ENCODE measurements at places on chromosomes 7 and 10.
A peak's percentile ranks its signal among the peaks of the same experiment; 100 is the strongest.

- no peak for DNase-seq
Observed at GRCh38 chr7:70838292-70838907, 293.5 kb upstream of the GALNT17 start.

- no peak for DNase-seq
Observed at GRCh38 chr10:65620404-65621048, 1305.3 kb upstream of the LRRTM3 start.

GRCh38 chr7:99440195-99440594 lies 1.5 kb downstream of the CPSF4 start:
- no peak for DNase-seq

- no peak for DNase-seq
Observed at GRCh38 chr7:18505870-18506460, 10.4 kb downstream of the HDAC9 start.

GRCh38 chr7:131556909-131557651 lies 652 bp upstream of the PODXL start:
- no peak for DNase-seq

- no peak for DNase-seq
Observed at GRCh38 chr10:6543431-6544005, 36.6 kb downstream of the PRKCQ start.

DNA sequence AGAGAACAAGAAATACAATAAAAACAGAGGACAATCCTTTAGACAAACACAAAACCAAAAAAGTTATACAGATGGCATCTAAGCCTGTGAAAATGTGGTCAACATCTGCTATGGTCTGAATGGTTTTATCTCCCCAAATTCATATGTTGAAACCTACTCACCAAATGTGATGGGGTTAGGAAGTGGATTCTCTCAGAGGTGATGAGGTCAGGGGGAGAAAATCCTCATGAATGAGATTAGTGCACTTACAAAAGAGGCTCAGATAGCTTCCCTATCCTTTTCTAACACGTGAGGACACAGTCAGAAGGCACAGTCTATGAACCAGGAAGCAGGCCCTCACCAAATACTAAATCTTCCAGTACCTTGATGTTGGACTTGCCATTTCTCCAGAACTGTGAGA lies 147.8 kb upstream of the GPR22 start:
- DNase-seq, result no peak

DNA sequence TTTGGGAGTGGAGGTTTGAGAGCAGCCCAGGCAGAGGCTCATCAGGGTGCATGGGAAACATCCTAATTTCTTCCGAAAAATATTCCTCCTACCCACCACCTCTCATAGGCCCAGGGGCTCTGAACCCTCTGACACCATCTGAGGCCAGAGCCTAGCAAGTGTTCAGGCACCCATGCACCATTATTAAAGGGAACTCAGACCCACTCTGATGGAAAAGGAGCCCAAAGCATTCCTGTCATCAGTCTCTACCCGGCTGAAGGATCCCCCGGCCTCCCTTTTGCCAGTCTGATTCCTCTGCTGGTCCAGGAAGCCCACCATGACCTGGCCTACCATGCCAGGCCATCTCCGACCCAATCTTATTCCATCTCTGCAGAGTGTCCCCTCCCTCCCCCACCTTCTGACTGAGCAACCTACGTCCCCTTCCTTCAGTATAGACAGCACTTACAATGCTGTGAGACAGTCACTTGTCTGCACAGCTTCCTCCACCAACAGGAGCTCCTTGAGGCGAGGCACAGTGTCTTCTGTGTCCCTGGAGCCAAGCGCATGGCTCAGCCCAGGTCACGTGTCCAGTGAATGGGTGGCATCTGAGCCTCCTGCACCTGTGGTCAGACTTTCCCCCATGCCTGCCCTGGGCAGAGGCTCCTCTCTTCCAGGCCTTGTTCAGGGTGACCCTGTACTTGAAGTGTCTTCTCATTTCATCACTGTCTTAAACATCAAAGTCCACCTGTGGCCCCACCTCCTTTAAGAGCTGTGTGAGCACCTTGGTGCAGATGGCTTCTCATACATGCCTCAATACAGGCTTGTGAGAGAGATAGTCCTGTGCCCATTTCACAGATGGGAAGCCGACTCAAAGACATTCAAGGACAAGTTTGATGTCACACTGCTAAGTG lies 889 bp upstream of the GPR15LG start:
- DNase-seq, result no peak

- no peak for DNase-seq
Observed at GRCh38 chr7:13179011-13179582, 491.7 kb downstream of the ARL4A start.

DNA sequence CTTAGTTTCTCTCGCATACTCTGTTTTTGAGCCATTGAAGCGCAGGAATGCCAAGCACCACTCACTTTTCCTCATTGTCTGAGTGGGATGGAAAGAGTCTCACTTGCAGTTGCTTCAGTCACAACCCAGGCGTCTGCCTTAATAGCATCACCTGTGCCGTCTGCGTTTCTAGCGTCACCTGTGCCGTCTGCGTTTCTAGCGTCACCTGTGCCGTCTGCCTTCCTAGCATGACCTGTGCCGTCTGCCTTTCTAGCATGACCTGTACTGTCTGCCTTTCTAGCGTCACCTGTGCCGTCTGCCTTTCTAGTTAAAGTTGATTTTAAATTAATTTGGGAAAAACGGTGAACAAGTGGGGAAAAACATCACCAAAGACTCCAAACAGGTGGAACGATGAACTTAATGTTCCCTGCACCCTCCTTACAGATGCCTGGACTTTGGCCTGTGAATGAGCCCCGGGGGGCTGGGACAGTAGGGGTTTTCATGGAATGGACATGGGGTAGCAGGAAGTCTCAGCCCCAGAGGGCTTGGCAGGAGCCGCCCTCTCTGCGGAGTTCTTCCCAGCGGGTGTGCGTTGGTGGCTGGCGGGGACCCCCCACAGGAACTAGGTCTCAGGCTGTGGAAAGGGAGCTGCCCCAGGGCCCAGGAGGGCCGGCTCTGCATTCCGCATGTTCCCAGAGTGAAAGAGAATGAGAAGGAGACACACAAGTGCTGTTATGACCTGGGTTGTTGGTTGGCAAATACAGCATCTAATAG lies 3.5 kb downstream of the ZNF511 start:
- no peak for DNase-seq

GRCh38 chr7:3683546-3684539 lies 382.8 kb downstream of the SDK1 start:
- DNase-seq, result no peak

- no peak for DNase-seq
Observed at GRCh38 chr7:15239801-15240200, 322.0 kb downstream of the AGMO start.

DNA sequence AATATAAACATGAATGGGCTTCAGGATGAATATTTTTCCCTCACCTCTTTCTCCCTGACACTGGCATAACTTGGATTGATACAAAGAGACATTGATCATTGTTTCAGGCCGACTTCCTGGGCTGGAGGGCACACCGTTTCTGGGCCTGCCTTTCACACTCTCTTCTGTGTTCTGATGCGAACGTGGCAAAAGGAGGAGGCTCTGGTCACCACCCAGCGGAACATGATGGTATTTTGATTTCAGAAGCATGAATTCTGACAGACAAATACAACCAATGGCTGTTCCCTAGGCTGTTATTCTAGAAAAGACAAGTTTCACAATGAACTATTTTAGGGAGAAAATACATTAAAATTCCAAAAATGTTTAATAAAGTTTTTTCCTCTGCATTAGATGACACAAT lies 534.5 kb upstream of the MKI67 start:
- DNase-seq, result no peak

GRCh38 chr7:125147047-125147446 lies 217.4 kb upstream of the POT1 start:
- no peak for DNase-seq

- DNase-seq, result no peak
Observed at GRCh38 chr10:42149027-42149700, 489.2 kb downstream of the ZNF33B start.

- DNase-seq, result no peak
Observed at GRCh38 chr7:121428855-121429489, 32.9 kb upstream of the FAM3C start.

- DNase-seq, result no peak
Observed at GRCh38 chr10:98173260-98173659, 38.8 kb downstream of the R3HCC1L start.

DNA sequence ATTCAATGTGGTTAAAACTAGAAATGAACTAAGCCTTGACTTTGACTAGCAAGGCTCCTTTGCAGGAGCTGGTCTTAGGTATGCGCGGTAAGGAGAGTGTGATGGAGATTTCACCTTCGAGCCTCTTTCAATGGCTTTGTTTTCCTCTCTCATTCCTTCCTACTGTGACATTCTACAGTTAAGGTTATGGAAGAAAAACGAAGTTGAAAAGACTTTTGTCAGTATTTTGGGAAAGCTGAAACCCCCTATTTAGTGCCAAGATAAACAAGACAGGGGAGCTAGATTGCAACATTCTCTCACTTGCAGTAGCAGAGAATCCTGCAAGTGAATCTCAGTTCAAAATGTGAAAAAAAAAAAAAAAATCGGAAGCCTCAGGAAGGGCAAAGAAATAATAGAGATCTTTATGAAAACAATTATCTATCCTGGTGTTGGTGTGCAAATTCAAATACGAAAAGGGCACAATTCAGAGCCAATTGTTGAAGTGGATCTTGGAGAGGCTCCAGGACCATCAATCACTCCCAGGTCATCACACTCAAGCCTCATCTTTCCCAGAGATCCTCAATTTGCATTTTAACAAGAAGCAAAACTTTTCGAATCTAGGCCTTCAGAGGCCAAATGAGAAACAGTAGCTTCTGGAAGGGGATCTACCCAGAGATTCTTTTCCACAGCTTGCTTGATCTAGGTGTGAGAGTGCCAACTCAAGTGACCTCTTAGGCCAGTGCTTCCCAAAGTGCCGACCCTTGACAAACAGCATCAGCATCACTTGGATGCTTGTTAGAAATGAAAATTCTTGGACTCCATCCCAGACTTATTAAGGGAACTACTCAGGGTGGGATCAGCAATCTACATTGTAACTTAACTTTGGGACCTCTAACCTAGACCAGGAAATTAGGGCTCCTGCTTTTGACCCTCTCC lies 163.8 kb downstream of the INHBA start:
- DNase-seq, result no peak

- no peak for DNase-seq
Observed at GRCh38 chr10:109919220-109919619, 4.1 kb downstream of the XPNPEP1 start.

- DNase-seq, result no peak
Observed at GRCh38 chr10:76036111-76036940, 604.9 kb downstream of the LRMDA start.

DNA sequence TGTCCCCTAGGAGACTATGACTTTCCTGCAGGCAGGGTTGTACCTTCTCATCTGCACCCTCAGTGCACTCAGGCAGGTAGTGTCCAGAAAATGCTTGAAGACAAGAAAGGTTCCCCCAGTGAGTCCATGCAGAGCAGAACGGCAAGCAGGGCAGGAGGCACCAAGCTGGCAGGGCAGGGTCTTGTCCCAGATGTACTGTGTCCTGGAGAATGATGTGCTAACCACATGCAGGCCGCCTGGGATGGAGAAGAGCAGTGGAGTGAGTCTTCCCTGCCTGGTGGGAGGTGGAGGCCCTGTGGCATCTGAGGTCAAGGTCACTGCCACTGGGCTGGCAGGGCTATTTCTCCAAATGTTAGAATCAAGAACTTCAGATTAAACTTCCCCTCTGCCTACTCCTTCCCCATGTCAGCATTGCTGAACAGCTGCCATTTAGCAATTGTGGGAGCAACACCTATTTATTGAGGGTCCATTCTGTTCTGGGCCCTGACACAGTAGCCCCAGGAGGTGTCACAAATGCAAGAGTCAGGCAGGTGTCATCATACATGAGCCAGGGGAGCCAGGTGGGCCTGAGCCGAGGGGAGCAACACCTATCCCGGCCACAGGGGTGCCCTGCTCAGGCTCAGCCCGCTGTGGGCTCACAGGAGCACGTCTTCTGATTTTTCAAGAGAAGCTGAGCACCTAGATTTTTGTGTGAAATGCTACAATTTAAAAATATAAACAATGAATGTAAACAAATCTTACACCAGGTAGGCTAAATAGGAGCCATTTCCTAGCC lies 34.1 kb downstream of the PTPRE start:
- no peak for DNase-seq

GRCh38 chr10:84805149-84805548 lies 476.8 kb downstream of the CCSER2 start:
- DNase-seq, result no peak

- DNase-seq, result no peak
Observed at GRCh38 chr7:149334219-149334618, 72.2 kb downstream of the ZNF783 start.

DNA sequence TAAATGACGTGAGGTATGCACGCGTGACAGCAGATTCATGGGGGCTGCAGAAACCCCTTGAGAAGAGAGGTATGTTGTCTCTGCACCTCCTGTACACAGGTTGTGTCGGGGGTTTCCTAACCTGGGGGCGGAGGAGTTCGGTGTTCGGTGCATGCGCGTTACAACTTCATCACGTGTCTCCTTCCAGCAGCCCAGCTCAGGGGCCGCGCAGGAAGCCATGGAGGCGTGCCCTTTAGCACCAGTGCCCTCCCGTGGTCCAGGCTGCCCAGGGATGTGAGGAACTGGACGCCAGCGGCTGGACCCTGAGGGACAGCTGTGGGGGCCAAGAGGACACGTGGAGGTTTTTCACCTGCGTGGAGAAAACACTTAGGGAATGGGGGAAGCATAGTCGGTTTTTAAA lies 186.4 kb downstream of the EBF3 start:
- DNase-seq, result no peak

GRCh38 chr7:134512271-134512670 lies 15.1 kb upstream of the AKR1B10 start:
- no peak for DNase-seq

GRCh38 chr10:70915206-70915605 lies 26.8 kb upstream of the PCBD1 start:
- DNase-seq, result no peak

- no peak for DNase-seq
Observed at GRCh38 chr10:131833446-131834080, 67.2 kb upstream of the PPP2R2D start.

DNA sequence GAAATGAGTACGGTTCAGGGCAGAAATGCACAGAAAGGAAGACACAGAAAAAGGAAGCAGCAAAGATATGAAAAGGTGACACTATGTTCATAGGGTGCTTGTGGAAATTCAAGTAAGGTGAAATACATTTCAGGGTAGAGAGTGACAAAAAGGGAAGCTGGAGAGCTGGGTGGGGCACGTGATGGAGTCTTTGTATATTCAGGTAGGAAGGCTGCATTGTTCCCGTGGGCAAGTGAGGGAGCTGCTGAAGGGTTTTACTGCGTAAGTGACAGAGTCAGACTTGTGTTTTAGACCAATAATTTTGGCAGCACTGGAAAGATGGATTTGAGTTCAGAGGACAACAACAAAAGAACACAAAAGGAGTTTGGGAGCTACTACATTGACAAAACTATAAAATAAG lies 35.3 kb upstream of the ANK3 start:
- no peak for DNase-seq

DNA sequence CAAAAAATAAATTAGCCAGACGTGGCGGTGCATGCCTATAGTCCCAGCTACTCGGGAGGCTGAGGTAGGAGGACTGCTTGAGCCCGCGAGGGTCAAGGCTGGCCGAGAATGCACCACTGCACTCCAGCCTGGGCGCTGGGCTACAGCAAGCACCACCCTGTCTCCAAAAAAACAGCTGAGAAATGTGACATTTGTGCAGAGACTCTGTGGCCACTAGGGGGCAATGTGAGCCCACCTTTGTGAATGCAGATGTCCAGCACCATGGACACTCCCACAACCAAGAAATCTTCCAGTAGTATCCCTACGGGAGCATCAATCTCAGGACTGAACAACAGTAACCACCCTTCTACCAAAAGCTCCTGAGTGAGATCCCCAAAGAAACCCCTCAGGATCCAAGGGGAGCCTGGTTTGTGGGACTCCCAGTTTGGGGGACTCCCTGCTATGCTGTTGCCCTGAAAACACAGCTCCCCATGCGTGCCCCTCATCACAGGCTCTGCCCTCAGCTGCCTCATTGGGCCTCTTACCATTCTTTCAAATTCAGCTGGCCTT lies 6.2 kb upstream of the AHCYL2 start:
- DNase-seq, result peak; percentile 57

Data from DMS79 (cell line).